NCI-H187 treated with DMSO at 0.1 percent for 48 hours (cell line): ENCODE measurements at places on chromosomes 1 and 21.

DNA sequence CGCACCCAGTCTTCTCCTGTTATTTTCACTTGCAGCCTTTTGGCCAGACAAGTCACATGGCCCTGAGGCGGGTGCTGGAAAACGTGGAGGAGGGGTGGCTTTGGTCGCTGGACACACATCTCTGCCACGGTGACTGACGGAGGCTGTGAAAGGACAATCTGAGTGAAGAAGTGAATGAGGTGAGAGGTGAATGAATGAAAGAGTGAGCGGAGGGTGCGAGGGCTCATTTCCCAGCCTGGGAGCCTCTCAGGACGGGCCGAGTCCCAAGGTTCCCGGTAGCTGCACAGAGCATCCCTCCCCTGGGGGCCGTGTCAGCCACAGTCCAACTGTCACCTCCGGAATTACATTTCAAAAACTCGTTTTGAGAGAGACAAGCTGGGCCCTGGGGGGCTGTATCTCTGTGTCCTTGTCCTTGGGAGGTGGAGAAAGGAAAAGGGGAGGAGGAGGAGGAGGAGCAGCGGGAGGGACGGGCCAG is 89.6 kb downstream of the UBIAD1 start:
- no peak for DNase-seq

- no peak for DNase-seq
Observed at GRCh38 chr1:152806576-152806975, at the start of gene LCE1C. Gene LCE1C (minus strand): TSS chr1:152806651. CDS start chr1:152805478, 1,173 bp downstream.

- no peak for DNase-seq
Observed at GRCh38 chr1:221801251-221801661, 59.4 kb upstream of the DUSP10 start.

- no peak for DNase-seq
Observed at GRCh38 chr1:94323311-94324177, 86.2 kb upstream of the ARHGAP29 start.

GRCh38 chr1:115295904-115296696 is 41.9 kb downstream of the NGF start:
- no peak for DNase-seq

GRCh38 chr1:211938561-211938997 is 96.8 kb downstream of the INTS7 start:
- no peak for DNase-seq

- DNase-seq = no peak
Observed at GRCh38 chr1:17768651-17769241, 13.6 kb downstream of the ACTL8 start.

GRCh38 chr1:23957096-23957495 is 2.5 kb upstream of the PNRC2 start:
- no peak for DNase-seq

DNA sequence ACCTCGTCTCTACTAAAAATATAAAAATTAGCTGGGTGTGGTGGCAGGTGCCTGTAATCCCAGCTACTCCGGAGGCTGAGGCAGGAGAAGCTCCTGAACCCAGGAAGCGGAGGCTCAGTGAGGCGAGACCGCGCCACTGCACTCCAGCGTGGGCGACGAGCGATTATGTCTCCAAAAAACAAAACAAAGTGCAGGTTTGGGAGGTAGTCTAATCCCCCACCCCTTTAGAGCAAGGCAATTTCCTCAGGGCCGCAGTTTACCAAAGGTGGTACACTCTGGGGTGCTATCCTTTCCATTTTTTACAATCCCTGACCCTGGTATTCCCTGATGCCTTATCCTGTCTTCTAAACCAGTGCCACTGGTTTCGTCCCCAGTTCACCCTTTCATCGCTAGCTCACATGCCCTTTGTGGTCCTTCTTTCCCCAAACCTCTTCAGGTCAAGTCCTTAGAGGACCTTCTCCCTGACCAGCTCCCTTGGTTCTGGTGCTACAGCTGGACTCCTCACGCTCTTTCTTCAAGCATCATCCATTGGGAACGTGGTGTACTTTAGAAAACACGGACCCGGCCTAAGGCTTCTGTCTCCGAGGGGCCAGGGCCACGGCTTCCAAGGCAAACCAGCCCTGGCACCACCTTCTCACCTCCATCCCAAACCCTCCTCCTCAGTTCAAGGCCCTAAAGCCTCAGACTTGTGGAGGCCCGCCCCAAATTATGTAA is 873 bp downstream of the IFT25 start:
- no peak for DNase-seq

DNA sequence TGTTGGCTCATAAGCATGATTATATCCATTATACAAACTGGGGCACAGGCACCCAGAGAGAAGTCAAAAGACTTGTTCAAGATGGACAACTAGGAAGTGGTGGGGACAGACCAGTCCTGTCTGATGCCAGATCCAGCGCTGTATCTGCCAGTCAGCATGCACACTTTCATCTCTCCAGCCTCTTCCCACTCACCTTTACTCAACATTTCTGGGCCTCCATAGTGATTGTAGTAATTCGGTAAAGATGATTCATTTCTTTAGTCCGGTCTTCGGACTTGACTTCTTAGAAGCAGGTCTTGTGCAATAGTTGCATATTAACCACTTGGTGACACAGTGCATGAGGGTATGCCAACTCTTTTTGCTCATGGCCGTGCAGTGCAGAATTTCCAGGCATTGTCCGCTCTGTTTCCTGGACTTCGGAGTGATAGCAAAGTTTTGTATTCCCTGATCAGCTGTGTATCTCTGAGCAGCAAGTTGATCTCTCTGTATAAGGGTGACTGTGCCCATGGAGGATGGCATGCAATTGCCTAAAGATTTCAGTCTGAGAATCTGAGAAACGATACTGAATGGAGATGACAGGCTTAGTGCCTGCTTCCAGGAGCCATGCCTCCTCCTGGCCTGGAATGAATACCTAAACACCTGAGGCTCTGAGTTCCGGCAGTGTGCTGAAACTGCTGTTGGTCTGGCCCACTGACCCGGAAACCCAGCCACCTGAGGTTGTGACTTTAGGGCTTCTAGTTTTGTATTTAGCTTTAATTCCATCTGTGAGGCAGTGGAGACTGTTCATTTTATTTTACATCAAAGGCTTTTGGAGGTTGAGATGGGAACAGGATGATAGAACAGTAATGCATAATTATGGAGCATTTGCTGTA is 39.0 kb downstream of the GALNT2 start:
- DNase-seq = no peak

- no peak for DNase-seq
Observed at GRCh38 chr1:209435654-209436566, 147.6 kb upstream of the CAMK1G start.

- DNase-seq = no peak
Observed at GRCh38 chr1:81887421-81888144, 86.8 kb downstream of the ADGRL2 start.

GRCh38 chr1:117843791-117844190 is 85.6 kb downstream of the GDAP2 start:
- no peak for DNase-seq

GRCh38 chr1:91700332-91700731 is 185.6 kb downstream of the TGFBR3 start:
- DNase-seq = no peak

GRCh38 chr1:223708001-223708359 is 4.4 kb upstream of the CAPN2 start:
- peak; percentile 38 for DNase-seq

DNA sequence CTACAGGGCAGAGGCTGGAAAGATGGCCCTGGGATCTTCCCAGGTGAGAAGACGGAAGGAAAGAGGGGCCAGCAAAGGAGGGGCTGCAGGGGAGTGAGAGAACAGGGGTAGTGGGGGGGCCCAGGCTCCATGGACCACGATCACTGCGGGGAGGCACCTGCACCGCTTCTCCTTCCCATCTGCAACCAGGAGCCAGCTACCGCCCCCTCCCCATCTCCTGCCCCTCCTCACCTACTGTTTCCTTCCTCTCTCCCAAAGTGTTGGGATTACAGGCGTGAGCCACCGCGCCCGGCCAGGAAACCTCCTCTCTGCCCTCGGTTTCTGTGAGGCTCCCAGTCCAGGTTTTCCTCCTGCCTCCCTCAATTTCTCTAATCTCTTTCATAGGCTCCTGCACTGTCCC is 19.4 kb downstream of the KIAA2013 start:
- no peak for DNase-seq

DNA sequence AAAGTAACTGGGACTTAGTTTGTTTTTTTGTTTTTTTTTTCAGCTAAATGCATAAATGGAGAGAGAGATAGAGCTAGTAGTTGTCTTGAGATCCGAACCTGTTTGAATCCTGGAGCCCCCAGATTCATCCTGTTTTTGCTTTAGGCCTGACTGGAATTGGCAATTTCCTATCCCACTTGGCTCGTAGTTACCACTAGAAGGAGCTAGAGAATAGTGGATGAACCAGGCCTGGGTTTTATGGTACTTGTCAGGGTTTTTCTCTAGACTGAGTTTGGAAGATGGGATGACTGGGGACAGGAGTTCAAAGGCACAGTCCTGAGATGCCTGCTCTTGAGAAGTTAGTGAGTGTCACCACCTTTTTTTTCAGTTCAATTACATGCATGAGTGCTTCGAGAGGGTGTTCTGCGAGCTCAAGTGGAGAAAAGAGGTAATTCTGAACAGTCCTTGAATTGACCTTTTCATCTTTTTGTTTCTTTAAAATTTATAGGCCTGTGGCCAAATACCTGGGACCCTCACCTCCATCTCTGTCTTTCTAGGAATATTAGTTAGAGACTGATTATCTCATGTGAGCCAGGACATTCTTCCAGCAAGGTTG is 23.4 kb downstream of the CELF3 start:
- DNase-seq = peak; percentile 55

GRCh38 chr1:156949127-156949526 is 28.7 kb downstream of the LRRC71 start:
- no peak for DNase-seq

DNA sequence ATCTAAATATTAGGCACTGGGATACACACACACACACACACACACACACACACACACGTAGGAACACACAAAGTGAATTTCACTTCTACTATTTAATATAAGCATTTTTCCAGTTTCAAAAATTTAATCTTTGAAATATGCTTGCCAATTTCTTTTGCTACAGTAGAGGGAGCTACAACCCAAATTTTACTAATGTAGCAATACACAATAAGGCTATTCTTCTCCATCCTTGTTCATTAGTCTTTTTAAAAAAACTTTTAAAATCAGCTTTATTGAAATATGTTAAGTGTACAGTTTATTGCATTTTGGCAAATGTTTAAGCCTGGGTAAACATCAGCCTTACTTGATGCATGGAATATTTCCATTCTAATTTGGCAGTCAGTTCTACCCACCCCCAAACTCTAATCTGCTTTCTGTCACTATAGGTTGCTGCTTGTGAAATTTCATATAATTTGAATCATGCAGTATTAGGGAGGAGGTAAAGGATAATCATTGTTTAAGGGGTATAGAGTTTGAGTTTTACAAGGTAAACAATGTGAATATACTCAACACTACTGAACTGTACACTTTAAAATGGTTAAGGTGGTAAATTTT is 93.0 kb upstream of the TENT5C start:
- DNase-seq = no peak

DNA sequence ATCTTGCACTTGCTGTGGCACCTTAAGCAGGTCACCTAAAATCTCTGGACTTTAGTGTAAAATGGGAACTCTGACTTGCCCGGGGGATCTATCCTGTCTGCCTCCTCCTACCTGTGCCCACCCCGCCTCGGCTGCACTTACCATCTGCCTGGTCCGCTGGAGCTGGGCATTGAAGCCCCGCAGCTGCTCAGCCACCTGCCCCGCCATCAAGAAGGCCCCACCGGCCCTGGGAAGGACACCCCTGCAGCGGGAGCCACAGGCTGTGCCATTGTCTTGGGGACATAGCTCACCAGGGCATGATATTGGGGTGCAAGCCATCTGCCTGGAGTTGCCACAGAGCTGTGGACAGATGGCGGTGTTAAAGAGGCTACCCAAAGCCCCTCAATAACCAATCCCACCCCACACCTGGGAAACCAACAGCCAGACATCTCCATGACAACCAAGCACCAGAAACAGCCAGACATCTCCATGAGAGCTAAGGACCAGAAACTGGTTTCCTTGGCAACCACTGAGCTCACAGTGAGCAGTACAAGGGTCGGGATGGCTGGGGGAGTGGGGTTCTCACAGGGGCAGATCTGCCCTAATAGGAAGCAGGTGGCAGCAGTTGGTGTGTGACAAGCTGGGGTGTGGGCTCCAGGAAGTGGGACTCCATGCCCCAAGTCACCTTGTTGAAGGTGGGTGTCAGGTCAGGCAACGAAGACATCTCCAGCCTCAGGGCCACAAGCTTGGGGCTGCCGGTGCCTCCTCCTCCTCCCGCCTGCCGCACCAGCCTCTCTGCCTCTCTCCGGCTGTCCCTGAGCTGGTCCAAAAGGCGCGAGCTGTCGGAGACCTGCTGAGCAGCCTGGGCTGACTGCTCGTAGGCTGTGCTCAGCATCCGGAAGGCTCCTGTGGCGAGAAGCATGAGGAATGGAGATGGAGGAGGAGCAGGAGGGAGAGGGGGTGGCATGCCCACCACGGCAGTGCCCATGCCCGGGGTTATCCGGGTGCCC is 29.1 kb downstream of the LAMB3 start:
- DNase-seq = no peak

DNA sequence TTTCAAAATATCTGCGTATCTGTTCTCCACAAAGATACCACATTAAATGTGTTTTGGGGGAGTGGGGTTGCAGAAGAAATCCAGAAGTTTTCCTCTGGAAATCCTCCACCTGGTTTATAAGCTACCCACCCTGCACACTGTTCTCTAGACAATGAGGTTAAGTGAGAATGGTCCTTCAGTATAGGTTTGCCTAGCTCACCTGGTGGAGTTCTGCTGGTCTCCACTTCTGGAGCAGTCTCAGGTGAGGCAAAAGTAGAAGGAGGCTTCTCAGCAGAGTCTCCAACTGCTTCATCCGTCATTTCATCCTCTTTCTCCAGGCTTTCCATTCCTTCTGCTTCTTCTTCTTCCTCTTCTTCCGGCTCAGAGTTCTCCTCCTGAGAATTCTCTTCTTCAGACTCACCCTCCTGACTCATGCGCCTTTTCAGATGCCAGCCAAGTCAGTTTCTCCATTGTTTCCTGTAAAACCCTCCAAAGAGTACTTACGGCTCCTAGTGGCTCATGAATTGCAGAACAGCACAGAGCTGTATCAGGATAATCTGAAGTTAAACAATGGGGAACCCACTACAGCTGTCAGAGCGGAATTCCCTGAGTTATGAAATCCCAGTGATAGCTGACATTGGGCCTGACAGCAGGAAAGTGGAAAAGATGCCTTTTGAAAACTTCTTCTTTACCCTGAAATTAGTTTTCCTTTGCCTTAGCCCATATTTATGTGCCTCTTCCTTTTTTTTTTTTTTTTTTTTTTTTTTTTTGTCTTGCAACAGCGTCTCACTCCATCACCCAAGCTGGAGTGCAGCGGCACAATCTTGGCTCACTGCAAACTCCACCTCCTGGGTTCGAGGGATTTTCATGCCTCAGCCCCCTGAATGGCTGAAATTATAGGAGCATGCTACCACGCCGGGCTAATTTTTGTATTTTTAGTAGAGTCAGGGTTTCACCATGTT is 38.5 kb downstream of the MSTO1 start:
- no peak for DNase-seq
